Transverse colon (tissue), 4 donors: ENCODE measurements at places on chromosomes 13 and 19. TPM values are rescaled to one million over a fixed set of nuclear protein-coding genes. Genes with fewer than 3 reads are reported as not detected.

DNA sequence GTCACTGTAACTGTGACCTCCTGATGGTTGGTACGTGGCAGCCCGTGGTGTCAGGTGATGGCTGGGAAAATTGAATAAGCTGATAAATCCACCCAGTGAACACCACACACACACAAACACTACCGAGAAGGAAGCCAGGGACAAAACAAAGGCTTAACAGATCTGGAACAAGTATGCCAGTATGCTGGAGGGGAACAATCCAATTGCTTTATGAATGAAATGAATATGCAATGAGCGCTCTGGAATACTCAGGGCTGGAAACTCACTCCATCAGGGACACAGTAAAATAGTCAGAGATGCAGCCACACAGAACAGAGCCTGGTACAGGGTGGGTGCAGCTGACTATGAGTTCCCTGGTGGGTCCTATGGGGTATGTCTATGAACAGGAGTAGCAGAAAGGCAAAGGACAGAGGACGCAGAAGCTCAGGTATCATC, 16.7 kb downstream of the TMTC4 start:
- H3K27ac ChIP-seq, result no peak overlapping the region
- H3K4me1 ChIP-seq, result no peaks in the 10 kb centered on the region
- H3K36me3 ChIP-seq, result no peaks in the 10 kb centered on the region
- no peaks in the 10 kb centered on the region for H3K27me3 ChIP-seq
- no peak for DNase-seq

DNA sequence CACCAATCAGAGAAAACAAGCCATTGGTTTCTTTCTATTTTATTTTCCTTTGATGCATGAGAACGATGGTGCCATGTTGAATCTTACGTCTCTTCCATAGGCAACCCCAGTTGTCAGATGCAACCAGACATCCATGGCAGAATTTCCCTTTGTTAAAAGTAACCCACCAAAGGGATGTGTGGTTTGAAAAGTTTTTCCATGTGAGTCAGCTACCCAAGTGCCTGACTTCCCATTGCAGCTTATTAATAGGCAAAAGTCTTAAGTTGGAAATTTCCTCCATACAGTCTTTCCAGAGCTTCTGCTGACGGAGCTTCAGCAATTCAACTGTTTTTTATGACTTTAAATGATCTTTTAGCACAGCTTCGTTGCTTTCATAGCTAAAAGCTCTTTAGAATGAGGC, 73.8 kb upstream of the FAM216B start:
- no peak for DNase-seq
- no peaks in the 10 kb centered on the region for H3K4me1 ChIP-seq
- H3K4me3 ChIP-seq, result no peak overlapping the region
- no peaks in the 10 kb centered on the region for H3K36me3 ChIP-seq

DNA sequence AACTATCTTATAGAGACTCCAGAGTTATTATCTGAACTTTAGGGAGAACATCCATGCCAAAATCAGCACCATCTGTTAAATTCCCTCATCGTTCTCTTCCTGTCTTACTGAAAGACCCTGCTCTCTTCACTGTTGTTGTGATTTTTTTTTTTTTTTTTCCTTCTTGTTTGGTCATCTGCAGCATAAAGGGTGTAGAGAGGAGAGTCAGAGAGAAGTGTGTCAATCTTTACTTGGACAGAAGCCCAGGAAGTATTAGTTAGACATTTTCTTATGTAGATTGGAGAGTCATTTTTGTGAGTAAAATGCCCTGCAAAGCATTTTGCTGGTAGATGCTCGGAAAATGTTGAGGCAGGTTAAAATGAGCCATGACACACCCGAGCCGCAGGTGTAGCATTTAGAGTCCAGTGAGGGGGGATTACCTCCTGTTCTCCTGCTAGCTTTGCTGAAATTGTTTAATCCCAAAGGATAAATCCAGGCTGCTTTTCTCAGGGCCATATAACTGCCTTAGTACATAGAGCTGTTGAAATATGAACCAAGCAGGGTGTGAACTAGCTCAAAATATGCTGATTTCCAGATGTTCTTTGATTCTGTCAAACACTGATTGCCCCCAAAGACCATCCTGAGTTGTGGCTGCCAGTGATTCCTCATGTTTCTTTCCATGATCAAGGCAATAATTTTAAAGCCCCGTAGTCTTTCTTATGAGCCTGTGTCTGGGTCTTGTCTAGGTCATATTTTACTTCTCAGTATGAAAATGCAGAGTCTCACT, 143.5 kb downstream of the DCT start:
- H3K27ac ChIP-seq, result no peak overlapping the region
- H3K4me3 ChIP-seq, result no peak overlapping the region
- no peak for DNase-seq
- H3K4me1 ChIP-seq, result no peaks in the 10 kb centered on the region
- no peaks in the 10 kb centered on the region for H3K36me3 ChIP-seq
- H3K27me3 ChIP-seq, result no peaks in the 10 kb centered on the region

Gene PALM3
- not detected for total RNA-seq

Gene SF3A2
- total RNA-seq, result 35.8 TPM

- DNase-seq, result no peak
- no peak overlapping the region for H3K4me3 ChIP-seq
- no peaks in the 10 kb centered on the region for H3K4me1 ChIP-seq
- no peak overlapping the region for H3K27ac ChIP-seq
- H3K27me3 ChIP-seq, result no peaks in the 10 kb centered on the region
- H3K36me3 ChIP-seq, result no peaks in the 10 kb centered on the region
Measured at GRCh38 chr19:6970443-6970842, 50.8 kb downstream of the MBD3L2B start.
